ENCODE measurements at places on chromosomes 2 and 18. TPM values are rescaled to one million over a fixed set of nuclear protein-coding genes. Genes with fewer than 3 reads are reported as not detected.

The LAPTM4A gene
- total RNA-seq, result 74.1 TPM

The PJVK gene
- 3.1 TPM for total RNA-seq

The CD28 gene
- total RNA-seq, result 235 TPM

DNA sequence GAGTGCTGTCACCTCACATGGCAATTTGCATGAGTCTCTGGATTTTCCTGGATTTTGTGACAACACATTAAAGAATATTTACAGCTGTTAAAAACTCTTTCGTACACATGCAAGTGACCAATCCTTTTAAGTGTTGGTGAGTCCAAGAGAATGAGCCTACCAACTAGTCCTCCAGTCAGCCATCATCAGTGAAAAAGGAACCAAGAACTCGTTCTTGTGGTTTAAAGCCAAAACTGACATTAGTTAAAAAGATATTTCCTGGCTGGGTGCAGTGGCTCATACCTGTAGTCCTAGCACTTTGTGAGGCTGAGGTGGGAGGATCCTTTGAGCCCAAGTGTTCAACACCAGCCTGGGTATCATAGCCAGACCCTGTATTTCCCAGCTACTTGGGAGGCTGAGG lies 215.4 kb upstream of the ITGA4 start:
- no peak for DNase-seq

- DNase-seq, result no peak
These were observed 444.4 kb upstream of the HNRNPA3 start for GRCh38 chr2:176768185-176768584.

GRCh38 chr18:36947820-36948348 lies 119.0 kb downstream of the KIAA1328 start:
- no peak for DNase-seq

- DNase-seq, result no peak
These were observed 605.2 kb upstream of the LRRTM4 start for GRCh38 chr2:78127424-78127823.

DNA sequence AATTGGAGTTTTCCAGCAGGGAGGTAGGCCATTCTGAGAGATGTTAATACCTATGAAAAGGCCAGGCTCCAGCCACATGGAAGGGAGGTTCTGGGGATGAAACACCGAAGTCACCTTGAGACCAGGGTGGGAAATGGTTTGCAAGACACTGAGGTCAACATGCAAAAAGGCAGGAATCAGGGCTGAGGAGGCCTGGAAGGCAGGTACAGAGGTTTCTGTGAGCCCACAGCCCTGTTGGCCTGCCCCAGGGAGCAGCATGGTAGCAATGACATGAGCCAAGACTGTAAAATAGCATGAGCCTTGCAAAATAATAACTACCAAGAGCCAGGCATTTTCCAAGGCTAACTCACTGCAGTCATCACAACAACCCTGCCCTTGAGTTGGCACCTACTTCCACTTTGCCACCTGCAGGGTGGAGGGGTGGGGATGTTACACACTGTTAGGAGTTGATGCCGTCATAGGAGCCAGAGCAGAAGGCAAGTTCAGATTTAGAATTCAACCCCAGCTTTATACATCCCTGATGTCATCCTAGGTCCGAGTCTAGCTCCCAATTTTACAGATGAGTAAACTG lies 61.3 kb downstream of the ZBTB7C start:
- DNase-seq, result no peak

- no peak for DNase-seq
These were observed 4.3 kb upstream of the INO80C start for GRCh38 chr18:35502052-35502451.

GRCh38 chr2:134385195-134385594 lies 131.3 kb downstream of the MGAT5 start:
- no peak for DNase-seq

DNA sequence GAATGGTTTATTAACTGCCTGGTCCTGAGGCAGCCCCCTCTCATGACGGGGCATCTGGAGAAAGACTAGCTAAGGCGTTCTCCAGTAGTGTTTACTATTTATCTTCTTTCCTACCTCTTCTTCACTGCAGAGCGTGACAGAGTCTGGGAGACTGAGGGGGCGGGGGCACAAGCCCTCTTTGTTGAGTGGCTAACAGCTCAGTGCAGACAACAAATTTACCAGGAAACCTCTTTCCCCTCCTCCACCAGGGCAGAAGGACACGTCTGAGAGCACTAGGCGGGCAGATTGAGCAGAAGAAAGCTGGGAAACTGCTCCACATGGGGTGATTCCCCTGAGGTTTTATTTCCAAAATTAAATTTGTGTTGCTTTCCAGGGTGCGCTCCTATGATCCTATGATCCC lies 322.1 kb downstream of the CNTNAP5 start:
- DNase-seq, result no peak

DNA sequence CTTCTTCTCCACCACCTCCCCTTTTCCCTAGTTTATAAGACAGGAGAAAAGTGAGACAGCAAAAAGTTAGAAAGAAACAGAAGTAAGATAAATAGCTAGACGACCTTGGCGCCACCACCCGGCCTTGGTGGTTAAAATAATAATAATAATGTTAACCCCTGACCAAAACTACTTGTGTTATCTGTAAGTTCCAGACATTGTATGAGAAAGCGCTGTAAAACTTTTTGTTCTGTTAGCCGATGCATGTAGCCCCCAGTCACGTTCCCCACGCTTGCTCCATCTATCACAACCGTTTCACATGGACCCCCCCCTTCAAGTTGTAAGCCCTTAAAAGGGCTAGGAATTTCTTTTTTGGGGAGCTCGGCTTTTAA lies 1.5 kb upstream of the BUB1 start:
- no peak for DNase-seq

GRCh38 chr2:34291076-34291475 lies 692.0 kb upstream of the FAM98A start:
- no peak for DNase-seq

DNA sequence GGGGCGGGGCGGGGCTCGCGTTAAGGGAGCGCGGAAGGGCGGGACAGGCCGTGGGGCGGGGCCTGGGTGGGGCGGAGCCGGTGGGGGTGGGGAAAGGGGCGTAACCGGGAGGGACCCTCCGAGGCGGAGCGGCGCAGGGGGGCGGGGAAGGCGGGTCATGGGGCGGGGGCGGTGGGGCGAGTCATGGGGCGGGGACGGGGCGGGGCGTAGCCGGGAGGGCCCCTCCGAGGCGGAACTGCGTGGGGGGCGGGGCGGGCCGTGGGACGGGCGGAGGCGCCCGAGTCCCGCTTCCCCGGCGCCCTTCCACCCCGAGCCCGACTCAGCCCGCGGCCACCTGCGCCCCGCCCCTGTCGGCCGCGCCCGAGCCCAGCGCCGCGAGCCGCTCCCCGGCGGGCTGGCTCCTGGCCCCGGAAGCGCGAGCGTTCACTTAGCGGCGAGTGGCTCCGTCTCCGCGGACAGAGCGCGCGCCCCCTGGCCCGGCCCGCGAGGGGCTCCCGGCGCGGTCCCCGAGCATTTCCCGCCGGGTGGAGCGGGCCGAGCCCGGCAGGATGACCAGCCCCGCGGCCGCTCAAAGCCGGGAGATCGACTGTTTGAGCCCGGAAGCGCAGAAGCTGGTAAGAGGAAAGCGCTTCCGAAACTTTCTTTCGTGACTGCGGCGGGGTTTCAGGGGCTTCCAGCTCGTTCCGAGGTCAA lies 64.7 kb downstream of the LRRFIP1 start:
- peak; percentile 94 for DNase-seq

GRCh38 chr18:62739911-62740310 lies 24.6 kb downstream of the PHLPP1 start:
- no peak for DNase-seq

DNA sequence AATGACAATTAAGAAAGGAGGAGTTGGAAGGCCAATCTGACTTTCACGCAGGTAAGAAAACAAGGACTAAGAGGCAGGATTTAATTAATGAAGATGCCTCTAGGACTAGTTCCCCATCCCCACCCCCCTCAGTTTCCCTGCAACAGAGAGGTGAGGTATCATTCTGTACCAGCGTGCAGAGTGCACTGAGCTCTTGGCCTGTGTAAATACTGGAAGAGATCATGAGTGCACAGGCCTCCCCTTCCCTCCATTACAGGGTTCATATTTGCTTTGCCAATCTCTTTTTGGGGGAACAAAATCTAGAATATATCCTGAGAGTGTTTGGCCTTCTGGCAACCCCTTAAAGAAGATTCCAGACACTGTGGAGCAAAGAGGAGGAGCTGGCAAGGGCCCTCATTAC lies 60.9 kb downstream of the MMADHC start:
- no peak for DNase-seq

DNA sequence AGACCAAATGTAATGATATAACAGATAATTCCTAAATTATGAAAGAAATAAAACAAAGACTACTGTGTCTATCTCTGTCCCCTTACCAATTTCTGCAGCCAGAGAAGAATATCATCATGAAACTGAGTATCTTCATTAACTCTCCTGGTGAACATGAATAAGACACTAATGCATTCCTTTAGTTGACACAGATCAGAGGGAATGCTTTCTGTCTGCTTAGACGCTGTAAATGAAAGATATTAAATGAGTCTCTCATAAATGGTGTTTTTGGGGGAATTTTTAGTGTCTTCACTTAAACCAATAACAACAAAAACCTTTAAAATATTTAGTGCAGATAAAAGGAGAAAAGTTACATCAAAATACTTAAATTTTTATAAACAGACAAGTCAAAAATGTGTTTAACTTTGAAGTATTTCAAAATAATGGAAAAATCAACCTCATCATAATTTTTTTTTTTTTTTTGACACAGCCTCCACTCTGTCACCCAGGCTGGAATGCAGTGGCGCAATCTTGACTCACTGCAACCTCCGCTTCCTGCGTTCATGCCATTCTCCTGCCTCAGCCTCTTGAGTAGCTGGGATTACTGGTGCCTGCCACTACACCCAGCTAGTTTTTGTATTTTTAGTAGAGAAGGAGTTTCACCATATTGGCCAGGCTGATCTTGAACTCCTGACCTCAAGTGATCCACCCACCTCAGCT lies 16.0 kb downstream of the EPG5 start:
- no peak for DNase-seq

- DNase-seq, result no peak
These were observed 192.8 kb upstream of the APCDD1 start for GRCh38 chr18:10261344-10262276.

DNA sequence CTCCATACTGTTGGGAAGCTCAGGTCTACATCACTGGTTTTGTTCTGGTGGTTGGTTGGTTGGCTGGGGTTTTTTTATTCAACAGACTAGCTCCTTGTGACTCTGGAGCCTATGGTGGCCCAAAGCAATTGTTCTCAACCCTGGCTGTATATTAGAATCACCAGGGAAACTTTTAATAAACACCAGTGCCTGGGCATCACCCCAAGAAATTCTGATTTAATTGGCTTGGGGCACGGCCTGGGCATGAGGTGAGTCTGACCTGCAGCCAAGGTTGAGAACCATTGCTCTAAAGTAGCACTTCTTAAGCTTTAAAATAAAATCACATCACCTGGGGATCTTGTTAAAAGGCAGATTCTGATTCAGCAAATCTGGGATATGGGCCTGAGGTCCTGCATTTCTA lies 184.1 kb downstream of the C1D start:
- DNase-seq, result no peak

DNA sequence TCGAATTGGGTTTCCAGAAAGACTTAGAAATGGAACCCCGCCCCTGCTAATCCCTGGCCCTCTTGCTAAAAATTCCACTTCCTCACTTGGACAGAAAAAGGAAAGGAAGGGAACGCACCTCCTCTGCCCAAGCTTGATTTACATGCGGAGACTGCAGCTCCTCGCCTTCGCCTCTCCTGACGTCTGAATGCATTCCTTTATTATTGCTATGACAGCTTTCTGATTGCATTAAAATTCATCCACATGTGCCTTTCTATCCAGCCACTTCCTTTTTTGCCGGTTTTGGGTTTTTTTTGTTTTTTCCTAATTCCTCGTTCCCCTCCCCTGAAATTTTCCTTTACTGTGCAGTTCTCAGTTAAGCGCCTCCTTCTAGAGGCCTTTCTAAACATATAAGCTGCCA lies 287.8 kb downstream of the CELF4 start:
- no peak for DNase-seq

GRCh38 chr2:97699765-97700444 lies 13.5 kb upstream of the ZAP70 start:
- peak; percentile 76 for DNase-seq

- DNase-seq, result no peak
These were observed 56.3 kb downstream of the SLC16A14 start for GRCh38 chr2:230012267-230012884.

- DNase-seq, result no peak
These were observed 10.7 kb downstream of the LYPD1 start for GRCh38 chr2:132659331-132659730.
